ENCODE measurements at places on chromosomes 6 and 20. TPM values are rescaled to one million over a fixed set of nuclear protein-coding genes. Genes with fewer than 3 reads are reported as not detected.

- no peaks in the 10 kb centered on the region for H3K36me3 ChIP-seq
- no peak for DNase-seq
- no peak overlapping the region for H3K27ac ChIP-seq
- no peak overlapping the region for H3K4me3 ChIP-seq
Measured at GRCh38 chr20:56715309-56715708, 86.2 kb downstream of the TFAP2C start.

Gene CASS4
- 9.8 TPM for total RNA-seq

Gene TMEM14A
- total RNA-seq: 8.0 TPM

- H3K4me1 ChIP-seq: no peaks in the 10 kb centered on the region
- H3K27me3 ChIP-seq: no peaks in the 10 kb centered on the region
- H3K36me3 ChIP-seq: no peaks in the 10 kb centered on the region
- H3K4me3 ChIP-seq: no peak overlapping the region
- no peak overlapping the region for H3K27ac ChIP-seq
Measured at GRCh38 chr20:57777911-57778310, 68.1 kb upstream of the PMEPA1 start.

Gene PRSS16
- total RNA-seq: 0.49 TPM

DNA sequence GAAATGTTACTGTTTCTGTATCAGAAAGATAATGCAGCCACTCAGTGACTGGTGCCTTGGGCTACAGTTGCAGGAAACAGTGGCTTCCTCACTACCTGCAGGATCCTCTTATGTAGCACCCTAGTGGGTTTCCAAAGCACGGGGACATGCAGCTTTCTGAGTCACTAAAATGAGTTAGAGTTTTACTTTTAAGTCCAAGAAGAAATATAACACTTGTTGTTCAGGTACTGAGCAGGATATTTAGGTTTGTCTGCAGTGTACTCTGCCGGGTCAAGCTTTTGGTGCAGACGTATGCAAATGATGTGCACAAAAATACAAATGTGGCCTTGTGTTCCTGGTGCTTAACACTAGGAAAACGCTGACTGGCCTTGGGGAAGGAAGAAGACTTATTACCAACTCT lies 22.0 kb downstream of the ACSS1 start:
- peaks cover 5% of the 10 kb centered on the region for H3K36me3 ChIP-seq
- H3K4me3 ChIP-seq: peak overlapping the region; percentile 64
- H3K27ac ChIP-seq: peak overlapping the region; percentile 45
- H3K4me1 ChIP-seq: peaks cover 33% of the 10 kb centered on the region
- H3K27me3 ChIP-seq: no peaks in the 10 kb centered on the region

DNA sequence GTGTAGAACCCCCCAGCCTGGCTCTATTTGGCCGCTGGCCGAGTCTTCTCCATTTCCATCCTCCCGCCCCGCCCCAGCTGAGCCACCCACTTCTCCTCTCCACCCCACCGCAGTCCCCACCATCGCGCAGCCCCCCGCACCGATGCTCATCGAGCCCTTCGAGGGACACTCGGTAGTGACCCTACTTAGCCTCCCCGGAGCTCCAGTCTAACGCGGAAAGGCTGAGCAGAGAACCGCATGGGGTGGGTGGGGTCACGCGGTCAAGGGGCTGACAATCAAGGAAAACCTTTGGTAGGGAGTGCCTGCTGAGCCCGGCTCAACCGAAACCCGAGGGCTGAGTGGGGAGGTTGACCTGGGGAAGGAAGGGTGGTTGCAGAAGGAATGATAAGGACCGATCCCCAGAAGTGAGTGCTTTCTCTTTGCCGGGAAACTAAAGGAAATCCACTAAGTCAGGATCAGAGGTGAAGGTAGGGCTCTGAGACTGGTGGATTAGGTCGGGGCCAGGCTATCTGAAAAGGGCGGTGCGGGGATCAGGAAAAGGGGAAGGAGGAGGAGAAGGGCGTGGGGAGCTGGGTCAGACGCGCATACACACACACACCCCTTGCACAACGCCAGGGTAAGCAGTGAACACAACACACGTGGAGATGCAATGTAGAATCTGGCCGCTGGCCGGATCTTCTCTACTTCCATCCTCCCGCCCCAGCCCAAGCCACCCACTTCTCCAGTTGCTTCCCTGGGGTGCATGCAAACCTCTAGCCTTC lies 49.8 kb downstream of the CPXM1 start:
- no peaks in the 10 kb centered on the region for H3K36me3 ChIP-seq
- no peak for DNase-seq
- peaks cover 33% of the 10 kb centered on the region for H3K4me1 ChIP-seq
- no peak overlapping the region for H3K27ac ChIP-seq
- H3K4me3 ChIP-seq: peak overlapping the region; percentile 48
- peaks cover 13% of the 10 kb centered on the region for H3K27me3 ChIP-seq

DNA sequence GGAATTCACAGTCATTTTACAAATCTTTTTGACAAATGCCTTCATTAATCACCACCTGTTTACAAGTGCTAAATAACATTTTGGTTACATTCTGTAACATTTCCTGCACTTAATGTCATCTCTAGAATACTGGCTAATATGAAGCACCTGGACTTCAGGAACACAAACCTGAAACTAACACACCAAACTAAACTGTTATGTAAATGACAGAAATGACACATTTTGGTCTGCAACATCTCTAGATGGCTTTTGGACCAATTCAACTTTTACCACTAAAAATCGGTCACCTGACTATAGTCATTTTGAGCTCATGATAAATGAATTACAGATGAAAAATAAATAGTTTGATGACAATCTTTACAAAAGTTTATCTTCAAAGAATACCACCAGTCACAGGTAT lies 80.6 kb downstream of the ATG5 start:
- H3K27me3 ChIP-seq: no peaks in the 10 kb centered on the region
- H3K36me3 ChIP-seq: peaks cover 10% of the 10 kb centered on the region
- no peak overlapping the region for H3K4me3 ChIP-seq
- peak; percentile 27 for DNase-seq
- H3K4me1 ChIP-seq: peaks cover 3% of the 10 kb centered on the region
- H3K27ac ChIP-seq: no peak overlapping the region

Gene EFCAB8
- total RNA-seq: 1.2 TPM

- DNase-seq: no peak
- no peak overlapping the region for H3K27ac ChIP-seq
- H3K27me3 ChIP-seq: no peaks in the 10 kb centered on the region
- no peaks in the 10 kb centered on the region for H3K36me3 ChIP-seq
- H3K4me1 ChIP-seq: no peaks in the 10 kb centered on the region
Measured at GRCh38 chr6:127737768-127738167, 160.8 kb downstream of the C6orf58 start.

Gene CCN5
- total RNA-seq: not detected

GRCh38 chr6:131931063-131931750 lies 20.0 kb downstream of the CCN2 start:
- no peak for DNase-seq
- H3K27ac ChIP-seq: no peak overlapping the region

Gene WASF1
- 0.20 TPM for total RNA-seq

Gene FRK
- total RNA-seq: not detected

DNA sequence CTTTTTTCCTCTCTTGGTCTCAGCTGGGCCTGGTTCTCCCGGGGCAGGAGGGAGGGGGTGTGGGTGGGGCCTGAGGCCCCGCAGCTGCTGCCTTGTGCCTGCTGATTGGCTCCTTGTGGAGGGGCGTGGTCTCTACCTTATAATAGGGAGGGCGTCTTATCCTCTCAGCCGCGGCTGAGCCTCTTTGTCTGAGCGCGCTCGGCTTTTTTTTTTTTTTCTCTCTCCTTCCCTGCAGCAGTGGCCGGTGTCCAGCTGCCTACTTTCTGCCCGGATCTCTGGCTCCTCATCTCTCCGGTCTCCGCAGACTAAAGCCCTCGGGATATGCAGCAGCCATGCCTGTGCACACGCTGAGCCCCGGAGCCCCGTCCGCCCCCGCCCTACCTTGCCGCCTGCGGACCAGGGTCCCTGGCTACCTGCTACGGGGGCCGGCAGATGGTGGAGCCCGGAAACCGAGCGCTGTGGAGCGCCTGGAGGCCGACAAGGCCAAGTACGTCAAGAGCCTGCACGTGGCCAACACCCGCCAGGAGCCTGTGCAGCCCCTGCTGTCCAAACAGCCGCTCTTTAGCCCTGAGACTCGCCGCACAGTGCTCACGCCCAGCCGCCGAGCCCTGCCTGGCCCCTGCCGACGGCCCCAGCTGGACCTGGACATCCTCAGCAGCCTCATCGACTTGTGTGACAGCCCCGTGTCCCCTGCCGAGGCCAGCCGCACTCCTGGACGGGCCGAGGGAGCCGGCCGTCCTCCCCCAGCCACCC lies 11.1 kb downstream of the FAM110A start:
- H3K27me3 ChIP-seq: no peaks in the 10 kb centered on the region
- H3K27ac ChIP-seq: peak overlapping the region; percentile 82
- peak; percentile 95 for DNase-seq
- peaks cover 80% of the 10 kb centered on the region for H3K4me1 ChIP-seq
- peak overlapping the region; percentile 62 for H3K4me3 ChIP-seq
- no peaks in the 10 kb centered on the region for H3K36me3 ChIP-seq

Gene EMILIN3
- total RNA-seq: not detected

GRCh38 chr6:79467716-79468115 lies 69.5 kb downstream of the LCA5 start:
- H3K36me3 ChIP-seq: no peaks in the 10 kb centered on the region
- H3K4me3 ChIP-seq: no peak overlapping the region
- DNase-seq: no peak
- H3K4me1 ChIP-seq: no peaks in the 10 kb centered on the region

GRCh38 chr20:51462566-51463276 lies 79.8 kb downstream of the NFATC2 start:
- H3K36me3 ChIP-seq: peaks cover 59% of the 10 kb centered on the region
- H3K4me3 ChIP-seq: no peak overlapping the region
- no peak overlapping the region for H3K27ac ChIP-seq
- DNase-seq: no peak

DNA sequence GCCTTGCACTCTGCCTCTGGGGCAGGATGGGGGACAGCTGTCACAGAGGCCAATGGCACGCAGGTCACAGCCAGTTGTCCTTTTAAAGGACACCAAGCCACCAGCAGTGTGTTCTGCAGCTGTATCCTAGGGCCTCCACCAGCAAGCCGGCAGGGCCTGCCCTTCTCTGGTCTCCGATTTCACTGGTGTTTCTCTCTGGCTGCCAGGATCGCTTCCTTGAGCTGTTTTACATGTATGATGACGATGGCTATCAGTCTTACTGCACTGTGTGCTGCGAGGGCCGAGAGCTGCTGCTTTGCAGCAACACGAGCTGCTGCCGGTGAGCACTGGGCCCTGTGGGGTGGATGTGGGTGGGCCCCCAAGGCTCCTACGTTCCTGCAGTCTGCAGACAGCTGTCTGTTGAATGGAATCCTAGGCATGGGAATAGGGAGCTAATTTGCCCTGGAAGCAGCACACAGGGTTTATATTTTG lies 22.7 kb upstream of the MAPRE1 start:
- no peaks in the 10 kb centered on the region for H3K36me3 ChIP-seq
- H3K27me3 ChIP-seq: no peaks in the 10 kb centered on the region

DNA sequence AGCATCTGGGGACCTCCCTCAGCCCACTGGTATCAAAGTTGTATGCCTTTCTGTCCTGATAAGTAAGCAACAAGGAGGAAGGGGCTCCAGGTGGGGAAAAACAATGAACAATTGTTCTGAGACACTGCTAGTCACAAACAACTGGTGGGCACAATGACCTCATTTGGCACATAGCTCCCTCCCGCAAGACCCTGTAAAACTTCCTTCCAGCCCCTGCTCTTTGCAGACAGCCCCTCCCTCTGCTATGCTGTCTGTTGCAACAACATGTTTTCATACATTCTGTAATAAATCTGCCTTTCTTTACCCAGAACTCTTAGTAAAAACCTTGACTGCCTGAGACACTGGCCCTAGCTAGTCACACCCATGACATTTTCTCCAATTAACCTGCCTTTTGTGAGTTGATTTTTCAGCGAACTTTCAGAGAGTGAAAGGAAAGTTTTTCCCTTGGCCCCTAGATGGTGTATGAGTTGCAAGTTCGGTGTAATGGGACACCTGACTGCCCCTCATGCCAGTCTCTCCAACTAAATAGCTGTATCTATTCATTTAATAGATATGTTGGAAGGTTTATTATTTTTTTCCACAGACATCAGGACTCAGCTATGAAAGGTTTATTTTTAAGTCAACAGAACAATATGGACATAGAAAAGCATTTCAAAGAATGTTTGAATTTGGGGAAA lies 142.3 kb upstream of the SLC22A16 start:
- no peak overlapping the region for H3K27ac ChIP-seq
- H3K27me3 ChIP-seq: no peaks in the 10 kb centered on the region
- H3K4me1 ChIP-seq: no peaks in the 10 kb centered on the region
- no peak overlapping the region for H3K4me3 ChIP-seq

DNA sequence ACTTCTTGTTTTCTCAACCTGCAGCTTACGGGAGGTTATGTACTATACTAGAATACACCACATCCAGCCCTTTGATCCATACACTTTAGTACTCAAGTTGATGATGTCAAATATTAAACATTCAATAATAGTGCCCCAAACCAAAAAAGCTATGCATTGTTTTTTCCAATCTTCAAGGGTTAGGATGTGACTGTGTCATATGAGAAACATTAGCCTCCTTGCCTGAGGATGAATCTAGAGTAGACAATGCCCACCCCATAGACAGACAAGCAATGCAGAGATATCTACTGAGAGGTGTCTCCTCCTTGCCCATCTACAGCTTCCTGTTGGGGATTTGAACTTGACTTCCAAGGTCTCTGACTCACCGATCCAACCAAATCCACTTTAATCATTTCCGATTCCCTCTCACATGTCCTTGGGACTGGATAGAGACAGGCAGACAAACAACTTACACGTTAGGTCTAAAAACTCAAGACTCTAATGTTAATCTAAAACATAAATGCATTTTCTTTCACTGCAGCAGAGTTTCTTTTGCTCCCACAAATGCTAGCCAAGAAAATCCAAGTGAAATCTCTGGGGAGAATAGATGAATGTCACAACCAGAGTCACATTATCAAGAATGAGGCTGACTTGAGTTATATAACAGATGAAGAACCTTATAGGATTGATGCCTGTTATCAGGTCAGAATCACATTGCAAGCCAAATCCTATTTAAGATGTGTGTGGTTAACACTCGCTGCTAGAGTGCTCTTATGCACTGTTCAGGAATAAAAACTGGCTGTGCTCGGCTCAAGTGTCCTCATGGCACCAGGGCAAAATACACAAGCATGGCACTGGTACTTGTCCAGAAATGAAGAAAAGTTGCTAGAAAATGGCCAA lies 75.5 kb upstream of the TNFAIP3 start:
- no peaks in the 10 kb centered on the region for H3K27me3 ChIP-seq
- DNase-seq: no peak
- H3K36me3 ChIP-seq: no peaks in the 10 kb centered on the region
- peak overlapping the region; percentile 45 for H3K27ac ChIP-seq

GRCh38 chr6:36752886-36753506 lies 55.4 kb downstream of the RAB44 start:
- no peak for DNase-seq
- H3K4me1 ChIP-seq: peaks cover 51% of the 10 kb centered on the region
- no peaks in the 10 kb centered on the region for H3K36me3 ChIP-seq
- no peak overlapping the region for H3K4me3 ChIP-seq

Gene DYNLT2
- 3.9 TPM for total RNA-seq

Gene EBF4
- 1.8 TPM for total RNA-seq

- H3K27me3 ChIP-seq: peaks cover 17% of the 10 kb centered on the region
- H3K4me3 ChIP-seq: peak within 1 kb of the TSS; percentile 42
- peak within 1 kb of the TSS; percentile 57 for H3K27ac ChIP-seq
Measured at GRCh38 chr6:2971420-2972218, at the start of gene SERPINB6. Gene SERPINB6, minus strand, starts transcription at chr6:2971567. Its CDS starts 12,235 bp downstream, at chr6:2959332.

Measured in CD4-positive, CD25-positive, alpha-beta regulatory T cell (primary cell).